Cerebellum (tissue), 4 donors: ENCODE measurements at places on chromosomes 12 and 14. TPM values are rescaled to one million over a fixed set of nuclear protein-coding genes. Genes with fewer than 3 reads are reported as not detected.

CNOT2 gene
- total RNA-seq, result 223 TPM

CLEC2A gene
- not detected for total RNA-seq

HOXC12 gene
- total RNA-seq, result not detected

CAPS2 gene
- 32.8 TPM for total RNA-seq

C12orf50 gene
- total RNA-seq, result 0.36 TPM

SOCS2 gene
- 45.9 TPM for total RNA-seq

HOXC6 gene
- not detected for total RNA-seq

SLC5A8 gene
- total RNA-seq, result 3.1 TPM

DTX1 gene
- 18.4 TPM for total RNA-seq

KRT83 gene
- total RNA-seq, result not detected

CHFR gene
- total RNA-seq, result 46.1 TPM

PRICKLE1 gene
- 19.0 TPM for total RNA-seq

- DNase-seq, result no peak
These were observed 63.2 kb downstream of the DIO3 start for GRCh38 chr14:101624536-101624935.

DNA sequence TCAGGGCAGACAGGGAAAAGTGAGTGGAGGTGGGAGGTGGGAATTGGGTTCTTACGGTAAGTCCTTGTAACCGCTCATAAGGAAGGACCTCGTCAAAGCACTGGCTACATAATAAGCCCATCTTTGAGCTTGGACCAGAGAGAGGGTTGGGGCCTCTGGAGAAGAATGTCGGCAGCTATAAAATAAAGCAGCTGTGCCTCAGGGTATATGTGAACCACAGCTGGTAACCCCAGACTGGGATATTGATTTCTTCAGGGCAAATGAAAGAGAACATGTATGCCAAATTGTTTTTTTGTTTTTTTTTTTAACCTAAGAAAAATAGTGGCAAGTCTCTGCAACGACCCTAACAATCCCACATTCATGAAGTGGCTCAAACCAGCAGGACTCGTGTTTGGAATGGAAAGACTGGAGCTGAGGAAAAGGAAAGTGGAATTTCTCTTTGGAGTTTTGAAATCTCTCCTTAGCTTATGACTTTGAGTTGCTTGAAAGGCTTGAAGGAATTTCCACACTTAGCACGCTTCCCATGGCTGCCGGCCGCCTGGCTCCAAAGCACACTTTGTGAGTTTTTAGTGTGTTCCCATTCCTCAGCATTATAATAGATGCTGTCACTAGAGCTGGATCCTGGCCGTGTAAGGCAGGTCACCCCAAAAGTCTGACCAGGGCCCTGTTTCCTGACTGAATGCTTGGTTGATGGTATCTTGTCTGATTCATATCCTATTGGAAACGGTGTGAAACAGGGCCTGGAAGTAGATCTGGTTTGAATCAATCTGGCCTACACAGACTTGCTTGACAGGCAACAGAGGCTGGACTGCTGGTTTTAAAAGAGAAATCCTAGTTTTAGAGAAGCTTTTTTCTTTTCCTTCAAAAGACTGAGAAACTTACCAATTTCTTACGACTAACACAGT, 244.7 kb downstream of the MSRB3 start:
- no peak for DNase-seq

DNA sequence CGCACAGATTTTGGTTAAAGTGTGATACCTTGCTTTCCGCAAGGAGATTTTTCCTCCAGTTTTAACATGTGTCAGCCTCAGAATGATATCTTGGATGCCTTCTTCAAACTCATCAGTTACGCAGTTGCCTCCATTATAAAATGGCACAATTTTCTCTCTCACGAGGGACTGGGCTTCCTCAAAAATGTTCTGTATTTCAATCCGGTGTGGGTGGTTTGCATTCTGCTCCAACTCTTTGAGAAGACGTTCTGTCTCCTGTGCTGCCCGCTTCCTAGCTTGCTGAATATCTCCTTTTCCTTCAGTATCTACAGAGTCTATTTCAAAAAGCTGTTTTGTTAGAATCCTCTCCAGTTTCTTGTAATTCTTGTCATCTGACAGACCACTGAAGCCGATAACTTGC, 1.8 kb downstream of the BAG5 start:
- DNase-seq, result no peak

DNA sequence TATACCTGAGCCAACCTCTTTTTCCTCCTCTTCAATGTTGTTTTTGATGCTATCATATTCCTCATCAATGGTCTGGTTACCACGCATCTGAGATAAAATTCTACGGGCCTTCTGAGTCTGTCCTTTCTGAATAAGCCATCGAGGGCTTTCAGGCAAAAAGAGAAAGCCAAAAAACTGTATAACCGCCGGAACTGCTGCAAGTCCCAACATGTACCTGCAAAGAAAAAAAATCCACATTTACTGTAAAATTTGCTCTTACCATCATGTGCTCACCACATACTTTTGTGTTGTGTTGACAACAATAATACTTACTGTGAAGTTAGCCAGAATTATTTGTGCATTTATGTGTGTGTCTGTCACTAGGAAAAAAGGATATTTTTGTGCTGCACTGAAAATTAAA, 77.6 kb downstream of the SLC2A13 start:
- DNase-seq, result no peak

- no peak for DNase-seq
These were observed 337.1 kb downstream of the TMEM121 start for GRCh38 chr14:105863296-105864108.

GRCh38 chr12:110317911-110318310, 36.9 kb downstream of the ATP2A2 start:
- DNase-seq, result no peak

- DNase-seq, result no peak
These were observed 21.1 kb downstream of the GSC start for GRCh38 chr14:94748667-94749347.

GRCh38 chr12:124742111-124742510, 121.6 kb downstream of the SCARB1 start:
- no peak for DNase-seq

- DNase-seq, result no peak
These were observed 4.8 kb downstream of the GMPR2 start for GRCh38 chr14:24237463-24237955.

GRCh38 chr12:54571193-54572188, 17.0 kb downstream of the PPP1R1A start:
- no peak for DNase-seq

- no peak for DNase-seq
These were observed 249.0 kb downstream of the DPF3 start for GRCh38 chr14:72644758-72645489.

DNA sequence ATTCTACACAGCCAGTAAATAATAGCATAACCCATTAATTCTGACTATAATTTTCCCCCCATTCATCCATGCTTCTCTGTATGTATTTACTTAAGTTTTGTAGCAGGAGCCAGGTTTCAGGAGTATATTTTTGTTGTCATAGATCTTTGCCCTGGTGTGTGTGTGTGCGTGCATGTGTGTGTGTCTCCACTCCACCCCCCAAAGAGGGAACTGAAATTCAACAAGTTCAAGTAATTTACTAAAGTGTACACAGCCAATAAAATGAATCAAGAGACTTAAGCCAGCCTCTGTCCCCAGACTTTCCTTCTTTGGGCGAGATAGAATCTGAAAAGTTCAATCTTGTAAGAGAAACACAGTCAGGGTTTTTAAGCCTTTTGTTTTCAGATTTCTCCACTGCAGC, 792.0 kb downstream of the MED13L start:
- DNase-seq, result no peak

- DNase-seq, result no peak
These were observed 8.6 kb upstream of the SNAPC1 start for GRCh38 chr14:61753631-61754030.

DNA sequence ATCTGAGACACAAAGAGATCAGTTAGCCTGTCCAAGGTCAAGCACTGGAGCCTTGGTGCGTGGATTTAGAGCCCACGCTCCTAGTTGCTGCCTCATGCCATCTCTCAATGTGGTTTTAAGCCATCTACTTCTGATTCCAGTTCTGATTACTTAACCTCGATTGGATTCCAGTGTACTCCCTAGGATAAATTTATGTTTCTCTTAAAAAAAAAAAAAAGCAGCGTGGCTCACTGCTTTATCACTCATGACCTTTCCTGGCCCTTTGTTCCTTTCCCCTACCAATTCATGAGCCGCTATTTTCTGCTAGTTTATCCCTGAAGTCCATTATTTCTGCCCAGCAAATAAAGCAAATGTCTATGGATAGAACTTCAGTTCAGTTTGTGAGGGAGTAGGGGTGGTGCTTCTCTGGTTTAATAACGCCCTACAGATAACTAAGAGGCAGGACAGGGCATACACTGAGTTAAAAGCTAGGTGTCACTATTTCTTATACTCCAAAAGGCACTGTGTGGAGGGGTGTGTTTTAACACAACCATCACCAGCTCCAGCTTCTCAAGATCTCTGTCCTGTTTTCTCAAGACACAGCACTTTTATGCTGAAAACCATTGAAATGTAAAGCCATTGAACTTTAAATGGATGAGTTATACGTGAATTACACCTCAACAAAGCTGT, 9.8 kb upstream of the PARP11 start:
- DNase-seq, result no peak

DNA sequence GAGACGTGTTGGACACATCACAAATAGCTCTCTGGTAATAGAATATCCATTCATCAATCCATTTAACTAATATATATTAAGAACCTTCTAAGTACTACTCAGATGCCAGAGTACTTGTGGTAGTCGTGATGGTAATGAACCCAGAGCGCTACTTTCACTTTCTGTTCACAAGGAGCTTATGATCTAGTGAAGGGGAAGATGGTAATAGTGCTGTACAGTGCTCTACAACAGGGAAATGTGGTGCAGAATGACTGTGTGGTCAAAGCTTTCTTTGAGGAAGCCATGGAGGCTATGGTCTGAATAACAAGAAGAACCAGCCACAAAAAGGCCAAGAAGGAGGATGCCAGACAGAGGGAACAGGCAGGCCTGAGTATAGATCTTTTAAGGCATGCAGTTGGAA, 212.0 kb downstream of the PTPRO start:
- no peak for DNase-seq

GRCh38 chr14:100289916-100290606, 16.2 kb downstream of the SLC25A29 start:
- DNase-seq, result no peak

GRCh38 chr14:92459030-92459949, 54.3 kb upstream of the RIN3 start:
- DNase-seq, result no peak

- no peak for DNase-seq
These were observed 130.7 kb downstream of the SMOC1 start for GRCh38 chr14:70009961-70010360.

DNA sequence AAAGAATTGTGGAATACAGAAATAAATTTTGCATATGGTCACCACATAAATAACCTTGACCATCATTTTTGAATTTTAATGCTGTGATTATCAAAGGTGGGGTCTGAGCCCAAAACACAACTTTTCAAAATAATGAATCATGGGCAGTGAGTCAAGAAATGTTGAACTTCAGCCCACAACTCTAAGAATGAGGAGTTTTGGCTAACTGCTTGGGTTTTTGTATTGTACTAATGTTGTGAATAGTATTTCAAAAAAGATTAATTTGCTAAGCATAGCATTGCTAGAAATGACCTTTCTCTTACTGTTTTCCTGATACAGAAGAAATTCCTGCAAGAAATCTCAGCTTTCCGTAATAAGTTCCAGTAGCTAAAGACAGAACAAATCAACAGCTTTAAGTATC, 24.4 kb upstream of the YARS2 start:
- DNase-seq, result no peak

DNA sequence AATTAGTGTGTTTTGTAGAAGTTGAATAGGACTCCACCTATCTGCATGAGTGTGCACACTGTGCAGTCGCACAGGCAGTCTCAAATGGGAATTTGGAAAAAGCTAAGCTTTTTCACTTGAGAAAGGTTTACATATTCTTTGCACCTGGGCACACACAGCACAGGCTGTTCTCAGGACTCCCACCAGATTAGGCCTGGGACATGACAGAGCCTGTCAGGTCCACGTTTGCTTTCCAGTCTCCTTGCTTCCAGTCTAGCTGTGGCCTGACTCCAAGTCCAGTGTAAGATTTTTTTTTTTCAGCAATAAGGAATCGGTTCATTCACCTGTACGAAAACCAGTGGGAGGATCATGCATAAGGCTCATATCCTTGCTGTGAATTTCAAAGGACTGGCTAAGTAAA, 181.3 kb downstream of the ZFP36L1 start:
- no peak for DNase-seq

DNA sequence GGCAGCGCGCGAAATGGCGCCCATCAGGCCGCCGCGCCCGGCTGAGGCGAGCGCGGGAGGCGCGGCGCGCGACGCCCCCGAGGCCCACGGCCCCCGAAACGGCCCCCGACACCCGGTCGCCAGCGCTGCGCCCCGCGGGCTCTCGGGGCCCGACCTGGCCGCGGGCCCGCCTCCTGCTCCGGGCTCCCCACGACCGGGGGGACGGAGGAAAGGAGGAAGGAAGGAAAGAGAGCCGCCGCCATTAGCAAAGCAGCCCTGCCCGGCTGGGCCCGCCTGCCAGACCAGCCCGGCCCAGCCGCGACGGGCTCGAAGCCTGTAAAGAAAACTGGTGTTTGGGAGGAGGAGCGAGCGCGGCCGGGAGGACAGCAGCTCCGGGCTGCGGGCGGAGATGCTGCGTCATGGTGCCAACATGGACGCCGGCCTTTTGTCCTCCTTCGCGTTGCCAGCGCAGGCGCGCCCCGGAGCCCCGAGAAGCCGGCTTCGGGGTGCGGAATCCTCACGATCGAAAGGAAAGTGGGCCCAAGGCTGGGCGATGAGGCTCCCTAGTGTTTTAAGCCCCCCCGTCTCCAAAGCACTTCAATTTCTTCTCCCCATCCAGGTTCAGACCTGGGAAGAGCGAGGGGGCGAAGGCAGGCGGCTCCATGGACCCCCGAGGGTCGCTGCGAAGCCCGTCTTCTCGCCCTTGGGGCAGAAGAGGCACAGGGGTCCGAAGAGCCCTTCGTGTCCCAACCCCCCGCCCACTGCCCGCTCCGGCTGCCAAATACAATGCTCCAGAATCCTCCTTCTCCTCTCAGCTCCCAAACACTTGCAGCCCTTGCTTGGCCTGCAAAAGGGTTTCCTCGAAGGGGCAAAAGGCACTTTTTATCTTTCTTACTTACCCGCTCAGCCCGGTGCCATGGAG, 2.9 kb upstream of the SETD1B start:
- DNase-seq, result peak; percentile 79
